ENCODE measurements at places on chromosomes 3 and 15.

- DNase-seq: no peak
These were observed at the start of gene GABRB3 for GRCh38 chr15:26772154-26773066. TSS of gene GABRB3 (minus strand) at chr15:26773066.

DNA sequence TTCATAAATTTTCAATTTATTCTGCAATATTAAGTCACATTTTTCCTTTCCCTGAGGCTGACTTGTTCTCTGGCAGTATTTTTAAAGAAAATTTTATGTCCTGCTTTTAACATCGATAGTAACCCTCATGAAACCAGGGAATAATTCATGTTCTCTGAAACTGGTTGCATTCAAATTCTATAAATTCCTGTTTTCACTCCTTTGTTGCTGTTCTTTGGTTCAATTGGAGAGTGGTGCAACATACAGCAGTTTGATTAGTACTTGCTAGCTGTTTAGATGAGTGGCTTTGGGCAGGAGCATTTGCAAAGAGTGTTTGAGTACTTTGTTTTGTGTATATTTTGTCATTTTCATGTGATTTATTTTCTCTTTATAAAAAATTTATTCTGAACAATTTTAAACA, 19.2 kb downstream of the ZIC1 start:
- DNase-seq: no peak

GRCh38 chr3:178295292-178295912, 240.8 kb upstream of the KCNMB2 start:
- no peak for DNase-seq

- DNase-seq: no peak
These were observed 5.5 kb upstream of the RNF111 start for GRCh38 chr15:58981808-58982475.

DNA sequence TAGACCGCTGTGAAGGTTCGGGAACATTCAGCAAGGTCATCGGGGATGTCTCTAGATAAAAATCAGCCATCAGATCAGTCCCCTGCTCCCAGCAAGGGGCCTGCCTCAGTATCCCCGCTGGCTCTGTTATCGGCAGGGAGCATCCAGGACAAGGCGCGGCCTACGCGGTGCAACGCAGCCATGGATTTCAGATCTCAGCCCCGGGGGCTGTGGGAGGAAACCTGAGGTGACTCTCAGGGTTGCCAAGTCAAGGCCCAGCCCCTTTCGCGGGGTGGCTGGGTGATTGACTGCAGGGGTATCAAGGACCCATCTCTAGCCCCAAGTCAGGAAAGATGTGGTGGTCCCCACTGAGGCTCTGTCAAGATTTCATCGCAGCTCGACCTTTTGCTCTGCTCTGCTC, 23.1 kb upstream of the CD47 start:
- DNase-seq: no peak

- no peak for DNase-seq
These were observed 632.2 kb downstream of the MAGI1 start for GRCh38 chr3:65406470-65406869.

Measured in H1 (cell line).